ENCODE measurements at places on chromosomes 6 and 20.

GRCh38 chr6:21305893-21306332 lies 287.6 kb upstream of the SOX4 start:
- DNase-seq: no peak

DNA sequence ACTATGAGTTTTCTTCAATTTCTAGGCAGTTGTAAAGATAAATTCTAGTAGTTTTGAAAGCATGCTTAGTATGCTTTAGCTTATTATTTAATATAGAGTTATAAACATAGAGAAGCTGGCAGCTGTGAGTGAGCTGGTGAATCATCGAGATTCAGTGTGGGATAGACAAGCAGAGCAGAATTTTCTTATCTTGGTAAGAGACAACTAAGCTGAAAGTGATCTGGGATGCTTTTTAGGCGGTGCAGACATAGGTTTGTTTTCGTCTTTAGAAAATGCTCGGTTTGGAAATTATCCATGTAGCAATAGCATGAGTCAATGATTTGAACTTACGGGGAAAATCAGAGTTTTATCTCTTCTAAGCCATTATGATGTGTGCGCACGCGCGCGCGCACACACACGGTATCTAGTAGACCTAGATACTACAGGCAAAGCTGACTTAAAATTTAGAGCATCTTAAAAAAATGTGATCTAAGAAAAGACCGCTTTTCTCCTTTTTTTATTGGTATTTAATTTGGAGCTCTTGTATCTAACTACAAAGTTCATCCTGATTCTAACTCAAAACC lies 128.3 kb upstream of the MAP3K7 start:
- no peak for DNase-seq

DNA sequence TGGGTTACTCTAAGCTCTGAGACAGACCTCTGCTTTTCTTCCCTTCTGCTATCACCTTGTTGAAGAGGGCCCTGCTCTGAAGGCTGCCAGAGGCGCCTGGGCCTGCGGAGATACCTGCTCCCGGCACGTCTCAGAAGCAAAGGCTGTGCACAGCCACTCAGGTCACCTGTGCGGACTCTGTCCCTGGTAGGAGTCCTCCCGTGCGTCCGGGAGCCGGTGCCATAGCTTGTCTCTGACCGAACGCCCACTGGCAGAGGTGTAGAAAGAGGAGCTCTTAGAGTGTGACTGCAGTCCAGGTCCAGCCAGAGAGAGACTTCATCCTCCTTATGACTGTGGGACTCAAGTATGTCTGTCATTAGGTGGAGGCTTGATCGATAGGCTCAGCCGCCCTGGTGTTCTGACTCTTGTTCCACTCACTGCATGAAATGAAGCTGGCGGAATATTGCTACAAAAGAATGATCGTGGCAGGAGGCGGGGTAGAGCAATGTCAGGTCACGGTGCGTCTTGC lies 51.0 kb upstream of the UNC93A start:
- no peak for DNase-seq

GRCh38 chr20:48821261-48821920 lies 6.4 kb downstream of the PREX1 start:
- DNase-seq: no peak

- DNase-seq: no peak
These were observed 1302.8 kb upstream of the EYS start for GRCh38 chr6:67009818-67010217.

- no peak for DNase-seq
These were observed 29.3 kb downstream of the GCM1 start for GRCh38 chr6:53119349-53119748.

- no peak for DNase-seq
These were observed 72.9 kb downstream of the TSBP1 start for GRCh38 chr6:32298632-32299336.

- DNase-seq: no peak
These were observed 8.1 kb downstream of the SYNJ2 start for GRCh38 chr6:157989541-157990289.

GRCh38 chr20:34560141-34560523 lies 1.6 kb downstream of the MAP1LC3A start:
- DNase-seq: no peak

DNA sequence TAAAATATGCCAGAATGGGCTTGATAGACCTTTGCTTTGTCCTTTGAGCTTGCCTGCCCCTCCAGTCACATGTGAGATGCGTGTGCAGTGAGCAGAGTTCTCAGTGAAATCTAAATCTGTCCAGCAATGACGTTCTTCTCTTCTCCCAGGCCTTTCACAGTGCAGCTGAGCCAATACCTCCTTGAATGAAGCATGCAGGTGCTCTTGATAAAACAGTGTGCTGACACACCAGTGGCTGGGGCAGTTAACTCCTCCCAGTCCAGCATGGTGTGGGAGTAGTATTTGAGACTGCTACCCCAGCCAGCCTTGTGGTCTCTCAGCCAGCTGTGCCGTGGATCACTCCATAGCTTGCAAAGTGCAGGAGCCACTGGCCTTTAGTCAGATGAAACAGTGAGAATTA lies 240.5 kb downstream of the FARS2 start:
- DNase-seq: no peak

DNA sequence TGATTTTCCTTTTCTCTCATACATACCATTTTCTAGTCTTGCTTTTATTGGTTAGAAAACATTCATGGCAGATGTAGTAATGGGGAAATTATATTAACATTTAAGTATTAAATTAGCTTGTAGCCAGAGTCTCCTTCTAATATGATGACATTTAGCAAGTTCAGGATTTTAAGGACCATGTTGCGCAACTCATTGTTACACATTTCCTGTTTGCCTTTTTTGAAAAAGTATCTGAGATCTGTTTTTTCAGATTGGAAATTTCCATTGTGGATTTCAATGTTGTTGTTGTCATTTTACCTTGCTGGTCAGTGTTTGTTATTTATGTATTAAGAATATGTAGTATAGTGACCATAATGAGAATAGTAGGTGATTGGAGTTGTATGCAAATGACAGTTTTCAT lies 38.7 kb downstream of the CDKAL1 start:
- DNase-seq: no peak

DNA sequence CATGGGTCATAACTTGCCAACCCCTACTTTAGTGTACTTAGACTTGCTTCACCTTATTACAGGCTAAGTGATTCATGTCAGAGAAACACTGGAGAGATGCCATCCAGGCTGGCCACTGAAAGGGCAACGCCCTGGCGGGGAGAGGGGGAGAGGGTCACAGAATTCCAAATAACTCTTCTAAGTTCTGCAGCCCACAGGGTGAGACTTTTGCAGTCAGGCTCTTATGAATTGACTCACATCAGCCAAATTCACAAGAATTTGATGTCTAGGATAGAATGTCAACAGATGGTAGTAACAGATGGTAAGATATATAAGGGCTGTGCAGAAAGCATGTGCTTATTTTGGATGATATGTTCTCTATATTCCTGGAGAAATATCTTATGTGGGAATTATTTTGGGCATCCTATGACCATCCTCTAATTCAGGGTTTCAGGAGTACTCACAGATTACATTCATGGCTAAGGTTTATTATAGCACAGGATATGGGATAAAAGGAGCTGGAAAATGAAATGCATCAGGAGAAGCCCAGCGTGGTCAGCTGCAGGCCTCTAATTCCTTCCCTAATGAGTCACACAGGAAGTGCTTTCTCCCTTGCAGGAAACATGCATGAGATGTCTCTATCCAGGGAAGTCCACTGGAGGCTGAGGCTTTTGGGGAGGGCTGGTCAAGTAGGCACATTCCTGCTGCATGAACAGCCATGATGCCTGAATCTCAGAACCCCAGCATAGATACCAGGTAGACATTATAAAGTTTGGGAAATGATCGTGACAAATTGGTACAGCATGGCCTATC lies 58.7 kb upstream of the RIN2 start:
- no peak for DNase-seq
